ENCODE measurements at places on chromosomes 12 and 14.

DNA sequence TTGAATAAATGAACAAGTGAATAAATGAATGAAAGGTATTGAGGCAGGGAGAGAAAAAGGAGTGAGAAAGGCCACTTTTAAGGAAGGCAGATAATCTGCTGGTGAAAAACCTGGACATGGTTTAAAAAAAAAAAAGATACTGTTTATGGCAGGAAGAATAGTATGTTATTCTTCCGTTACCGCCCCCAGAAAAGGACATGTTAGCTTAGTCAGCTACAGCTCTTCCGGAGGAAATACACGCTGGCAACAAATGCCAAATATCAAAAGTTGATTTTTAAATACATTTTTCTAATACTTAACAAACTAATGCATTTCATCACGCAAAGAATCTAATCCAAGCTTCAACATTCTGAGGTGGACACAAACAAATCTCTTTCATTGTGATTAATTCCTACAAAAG, 43.2 kb downstream of the SLC5A8 start:
- DNase-seq = no peak

- DNase-seq = peak; percentile 34
Observed at GRCh38 chr14:33589334-33589733, 361.5 kb downstream of the EGLN3 start.

DNA sequence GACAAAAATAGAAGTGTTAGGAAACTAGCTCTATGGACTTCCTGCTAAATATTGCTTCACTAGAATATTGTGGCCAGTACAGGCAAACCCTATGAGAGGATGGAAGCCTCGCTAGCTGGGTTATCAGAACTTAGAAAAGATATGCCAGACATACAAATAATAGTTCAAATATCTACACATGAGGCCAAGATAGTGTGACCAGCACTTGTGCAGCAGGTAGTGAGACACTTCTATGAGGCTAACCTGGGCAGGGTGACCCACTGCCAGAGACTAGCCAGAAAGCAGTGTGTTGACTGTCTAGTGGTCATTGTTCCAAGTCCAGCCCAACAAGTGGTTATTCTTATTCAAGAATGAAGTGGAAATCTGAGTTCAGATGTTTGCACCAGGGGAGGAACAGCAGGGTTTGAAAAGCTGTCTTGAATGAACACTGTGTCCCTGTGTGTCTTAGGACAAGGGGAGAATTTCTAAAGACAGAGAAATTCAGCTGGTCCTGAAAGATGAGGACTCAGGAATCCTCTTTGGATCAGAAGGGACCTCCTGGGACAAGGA, 16.3 kb downstream of the TSPAN8 start:
- DNase-seq = no peak

DNA sequence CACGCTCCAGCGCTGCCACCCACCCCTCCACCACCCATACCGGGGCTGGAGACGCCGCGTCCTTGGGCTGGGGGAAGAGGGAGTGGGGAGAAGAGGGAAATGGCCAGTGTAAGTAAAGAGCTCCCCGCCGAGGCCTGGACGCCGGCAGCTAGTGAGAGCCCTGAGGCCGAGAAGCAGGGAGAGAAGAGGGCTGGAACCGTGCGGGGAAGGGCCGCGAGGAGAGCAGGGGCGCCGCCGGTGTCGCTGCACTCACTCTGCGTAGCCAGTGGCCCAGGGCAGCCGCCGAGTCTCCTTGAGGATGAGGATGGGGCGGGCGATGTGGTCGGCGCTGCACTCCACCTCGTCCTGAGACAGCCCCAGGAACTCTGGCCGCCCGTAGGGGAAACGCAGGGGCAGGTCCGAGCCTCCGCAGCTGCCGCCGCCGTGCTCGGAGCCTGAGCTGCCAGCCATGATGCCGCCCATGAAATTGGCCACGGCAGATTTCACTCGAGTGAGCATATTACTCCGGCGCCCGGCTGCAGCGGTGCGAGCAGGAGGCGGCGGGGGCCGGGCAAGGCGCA, 631 bp downstream of the PPM1H start:
- DNase-seq = peak; percentile 46

DNA sequence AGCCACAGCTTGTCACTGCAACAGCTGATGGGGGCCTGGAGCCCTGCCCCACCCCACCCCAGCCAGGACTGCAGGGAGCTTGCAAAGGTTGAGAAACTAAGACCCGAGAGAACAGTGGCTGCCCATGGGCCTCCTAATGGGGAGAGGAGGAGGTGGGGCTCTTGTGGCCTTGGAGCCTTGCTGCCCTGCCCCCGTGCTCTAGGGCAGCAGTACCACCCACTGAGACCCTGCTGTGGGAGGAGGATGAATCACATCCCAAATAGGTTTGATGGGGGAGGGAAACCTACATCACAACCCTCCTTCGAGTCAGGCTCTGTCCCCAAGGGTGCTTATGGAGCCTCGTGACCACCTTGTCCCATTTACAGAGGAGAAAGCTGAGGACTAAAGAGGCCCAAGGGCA, 15.9 kb downstream of the HHIPL1 start:
- DNase-seq = no peak

DNA sequence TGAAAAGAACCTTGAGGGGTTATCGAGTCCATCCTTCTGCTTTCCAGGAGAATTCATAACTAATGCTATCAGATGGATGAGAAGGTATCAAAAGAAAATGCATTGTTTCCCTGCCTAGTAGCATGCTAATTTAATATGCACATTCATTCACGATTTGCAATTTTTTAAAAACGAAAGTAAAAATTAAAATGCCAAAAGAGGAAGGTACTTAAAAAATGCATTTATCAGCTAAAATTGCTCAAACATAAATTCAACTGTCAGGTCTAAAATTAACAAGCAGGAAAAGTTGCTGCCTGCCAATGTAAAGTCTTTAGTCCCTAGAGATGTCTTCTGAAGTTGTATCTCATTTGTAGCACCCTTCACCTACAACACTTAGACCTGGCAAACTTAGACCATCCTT, 7.9 kb downstream of the ATF7 start:
- no peak for DNase-seq

- no peak for DNase-seq
Observed at GRCh38 chr12:6367065-6367968, 8.0 kb downstream of the SCNN1A start.

GRCh38 chr12:116654226-116654743, 83.6 kb downstream of the SPRING1 start:
- DNase-seq = no peak

GRCh38 chr14:28999656-29000055, 233.1 kb downstream of the FOXG1 start:
- no peak for DNase-seq

DNA sequence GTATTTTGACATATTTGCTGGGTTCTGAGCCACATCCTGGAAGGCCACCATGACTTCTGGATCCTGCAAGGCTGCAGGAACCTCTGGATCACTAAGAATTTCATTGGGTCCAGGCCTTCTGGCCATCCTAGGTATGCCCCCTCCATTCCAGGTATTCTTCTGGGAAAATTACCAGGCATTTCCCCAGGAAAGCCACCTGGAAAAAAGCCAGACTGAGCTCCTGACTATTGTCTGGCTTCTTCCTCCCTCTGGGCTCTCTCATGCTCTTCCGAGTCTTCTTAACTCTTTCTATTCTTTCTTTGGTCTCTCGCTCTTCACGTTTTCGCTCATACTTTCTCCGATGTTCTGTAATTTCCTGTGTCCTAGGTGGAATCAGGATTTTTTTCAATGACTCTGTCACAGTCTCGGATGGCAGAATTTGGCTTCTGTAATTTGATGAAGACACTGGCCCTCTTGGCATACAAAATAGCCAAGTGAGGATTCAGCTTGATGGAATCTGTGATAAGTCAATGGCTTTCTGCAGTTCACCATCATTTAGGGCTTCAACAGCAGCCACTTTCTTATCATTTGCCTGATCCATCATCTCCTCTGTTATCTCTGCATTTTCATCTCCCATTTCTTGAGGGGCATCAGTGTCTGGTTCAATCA, 42.6 kb downstream of the ATP23 start:
- no peak for DNase-seq

DNA sequence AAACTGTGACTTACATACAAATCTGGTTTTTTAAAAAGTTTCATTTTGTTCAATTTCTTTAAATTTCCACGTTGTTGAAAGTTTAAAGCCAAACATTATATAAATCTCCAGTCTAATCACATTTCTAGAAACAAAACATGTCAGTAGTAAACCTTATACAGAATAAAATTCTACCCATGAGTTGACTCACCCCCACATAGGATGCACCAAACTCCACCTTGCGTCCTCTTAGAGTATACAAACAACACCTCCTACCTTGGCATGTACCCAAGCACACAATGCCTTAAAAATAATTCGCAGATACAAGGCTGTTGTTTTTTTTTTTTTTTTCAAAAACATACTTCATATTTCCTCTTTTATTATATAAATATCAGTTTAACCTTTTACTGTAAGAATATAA, 3.3 kb downstream of the FBXL14 start:
- DNase-seq = peak; percentile 32

GRCh38 chr12:125125271-125125670, 60.0 kb downstream of the AACS start:
- DNase-seq = no peak

Measured in MG63 (cell line).